ENCODE measurements at places on chromosomes 7 and 10.

DNA sequence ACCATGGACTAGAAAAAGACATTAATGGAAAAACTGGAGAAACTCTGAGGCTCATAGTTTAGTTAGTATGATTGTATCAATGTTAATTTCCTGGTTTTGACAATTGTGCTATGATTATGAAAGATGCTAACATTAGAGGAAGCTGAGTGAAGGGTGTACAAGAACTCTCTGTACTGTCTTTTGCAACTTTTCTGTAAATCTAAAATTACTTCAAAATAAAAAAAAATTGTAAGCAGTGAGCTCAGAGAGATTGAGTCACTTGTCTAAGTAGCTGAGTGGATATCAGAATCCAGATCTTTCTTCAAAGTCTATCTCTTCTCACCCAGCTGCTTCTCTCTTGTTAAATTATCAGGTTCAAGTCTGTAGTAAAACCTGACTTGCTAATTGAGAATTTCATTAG, 181.1 kb downstream of the PLCE1 start:
- no peaks in the 10 kb centered on the region for H3K4me1 ChIP-seq
- no peaks in the 10 kb centered on the region for H3K27me3 ChIP-seq
- no peak overlapping the region for H3K27ac ChIP-seq
- H3K4me3 ChIP-seq: no peak overlapping the region
- H3K36me3 ChIP-seq: no peaks in the 10 kb centered on the region
- DNase-seq: no peak

GRCh38 chr7:120164-120991, 72.0 kb upstream of the FAM20C start:
- H3K27me3 ChIP-seq: peaks cover 4% of the 10 kb centered on the region
- no peaks in the 10 kb centered on the region for H3K36me3 ChIP-seq
- H3K27ac ChIP-seq: no peak overlapping the region

DNA sequence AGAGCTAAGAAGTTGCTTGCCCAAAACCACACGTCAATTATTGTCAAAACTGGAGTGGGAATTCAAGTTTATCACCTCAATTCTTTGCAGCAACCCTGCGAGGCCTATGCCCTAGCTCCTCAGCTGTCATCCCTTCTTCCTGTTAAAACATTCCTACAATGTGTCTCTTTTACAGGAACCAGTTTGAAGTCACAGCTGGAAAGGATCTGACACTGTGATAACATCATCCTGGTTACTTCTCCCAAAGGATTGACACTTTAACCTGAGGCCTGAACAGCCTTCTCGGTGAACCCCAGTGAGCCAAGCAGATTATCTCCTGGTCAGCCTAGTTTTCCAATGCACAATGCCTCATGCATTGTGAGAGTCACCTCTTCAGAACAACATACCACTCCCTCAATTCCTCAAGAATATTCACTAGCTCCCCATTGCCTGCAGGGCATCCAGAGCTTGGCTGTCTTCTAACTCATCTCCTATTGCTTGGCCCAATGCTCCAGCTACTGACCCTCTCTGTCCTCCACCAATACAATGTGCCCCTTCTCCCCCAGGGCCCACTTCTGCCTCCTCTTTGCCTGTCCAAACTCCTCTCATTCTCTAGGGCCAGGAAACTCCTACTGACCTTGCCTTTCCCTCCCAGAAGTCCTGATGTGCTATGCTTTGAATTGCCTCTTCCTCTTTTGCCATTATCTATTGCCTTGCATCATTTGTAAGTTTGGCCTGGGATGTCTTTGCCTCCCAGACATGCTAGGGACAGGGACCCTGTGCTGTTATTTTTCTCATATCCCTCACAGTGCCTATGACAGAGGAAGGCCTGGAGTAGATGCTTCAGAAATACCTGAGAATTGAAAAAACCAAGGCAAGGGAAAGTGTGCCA, 10.4 kb upstream of the DLG5 start:
- H3K36me3 ChIP-seq: no peaks in the 10 kb centered on the region
- no peak for DNase-seq
- H3K27me3 ChIP-seq: no peaks in the 10 kb centered on the region
- no peaks in the 10 kb centered on the region for H3K4me1 ChIP-seq
- H3K27ac ChIP-seq: no peak overlapping the region

- H3K36me3 ChIP-seq: no peaks in the 10 kb centered on the region
- no peaks in the 10 kb centered on the region for H3K27me3 ChIP-seq
- H3K4me3 ChIP-seq: no peak overlapping the region
- DNase-seq: no peak
These were observed 276.5 kb downstream of the DGKB start for GRCh38 chr7:14626076-14626475.

DNA sequence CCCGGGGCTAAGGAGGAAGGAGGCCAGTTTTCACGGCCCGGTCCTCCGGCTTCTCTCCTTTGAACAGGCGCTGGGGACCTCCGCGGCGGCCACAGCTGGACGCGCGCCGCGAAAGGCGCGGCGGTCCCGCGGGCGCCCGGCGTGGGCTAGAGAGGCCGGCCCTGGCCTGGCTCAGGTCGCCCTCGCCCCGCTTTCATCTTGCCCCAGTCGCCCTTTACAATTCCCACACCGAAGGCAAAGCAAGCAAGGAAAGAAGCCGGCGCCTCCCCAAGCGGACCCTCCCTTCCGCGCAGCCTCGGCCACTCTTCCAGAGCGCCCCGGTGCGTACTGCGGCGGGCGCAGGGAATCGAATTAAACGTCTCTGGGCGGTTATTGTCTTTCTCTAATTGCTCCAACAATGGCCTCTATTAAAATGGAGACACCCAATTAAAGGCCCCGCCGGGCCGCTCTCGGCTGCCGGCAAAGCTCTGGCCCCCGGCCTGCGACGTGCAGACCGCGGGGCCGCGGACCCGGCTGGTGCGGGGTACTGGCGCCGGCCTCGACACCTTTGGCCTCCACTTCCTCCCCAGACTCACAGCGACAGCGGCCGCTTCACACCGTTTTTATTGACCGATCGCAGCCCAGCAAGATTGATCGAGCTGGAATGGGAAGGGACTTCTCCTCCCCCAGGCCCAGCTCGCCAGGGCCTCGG, 4.5 kb upstream of the GATA3 start:
- H3K4me1 ChIP-seq: no peaks in the 10 kb centered on the region
- H3K27ac ChIP-seq: no peak overlapping the region
- no peak for DNase-seq
- no peaks in the 10 kb centered on the region for H3K36me3 ChIP-seq

- no peak for DNase-seq
- no peaks in the 10 kb centered on the region for H3K4me1 ChIP-seq
- no peaks in the 10 kb centered on the region for H3K36me3 ChIP-seq
- no peak overlapping the region for H3K4me3 ChIP-seq
- no peaks in the 10 kb centered on the region for H3K27me3 ChIP-seq
These were observed 37.3 kb upstream of the TMEM254 start for GRCh38 chr10:80041162-80041561.

- no peak overlapping the region for H3K4me3 ChIP-seq
- H3K27ac ChIP-seq: no peak overlapping the region
- no peaks in the 10 kb centered on the region for H3K36me3 ChIP-seq
- no peaks in the 10 kb centered on the region for H3K4me1 ChIP-seq
- DNase-seq: no peak
These were observed 5.9 kb upstream of the LRRC18 start for GRCh38 chr10:48945441-48946130.
